SJSA1 (cell line): ENCODE measurements at places on chromosomes 7 and 10. TPM values are rescaled to one million over a fixed set of nuclear protein-coding genes. Genes with fewer than 3 reads are reported as not detected.
A peak's percentile ranks its signal among the peaks of the same experiment; 100 is the strongest.

Gene TMEM236
- total RNA-seq = 0.08 TPM in 1 of 2 replicates, not detected in the other

Gene SUN3
- 17.0 and 24.4 TPM in 2 replicates for total RNA-seq

Gene CPA2
- not detected in 2 replicates for total RNA-seq

Gene FEZF1
- total RNA-seq = not detected in 2 replicates

Gene TMEM140
- total RNA-seq = 1.1 and 2.2 TPM in 2 replicates

GRCh38 chr10:97243836-97244235 is 48.6 kb downstream of the ARHGAP19 start:
- no peaks in the 10 kb centered on the region for H3K27me3 ChIP-seq
- no peak overlapping the region for H3K27ac ChIP-seq
- no peak for DNase-seq
- H3K4me1 ChIP-seq = no peaks in the 10 kb centered on the region
- H3K4me3 ChIP-seq = no peak overlapping the region

DNA sequence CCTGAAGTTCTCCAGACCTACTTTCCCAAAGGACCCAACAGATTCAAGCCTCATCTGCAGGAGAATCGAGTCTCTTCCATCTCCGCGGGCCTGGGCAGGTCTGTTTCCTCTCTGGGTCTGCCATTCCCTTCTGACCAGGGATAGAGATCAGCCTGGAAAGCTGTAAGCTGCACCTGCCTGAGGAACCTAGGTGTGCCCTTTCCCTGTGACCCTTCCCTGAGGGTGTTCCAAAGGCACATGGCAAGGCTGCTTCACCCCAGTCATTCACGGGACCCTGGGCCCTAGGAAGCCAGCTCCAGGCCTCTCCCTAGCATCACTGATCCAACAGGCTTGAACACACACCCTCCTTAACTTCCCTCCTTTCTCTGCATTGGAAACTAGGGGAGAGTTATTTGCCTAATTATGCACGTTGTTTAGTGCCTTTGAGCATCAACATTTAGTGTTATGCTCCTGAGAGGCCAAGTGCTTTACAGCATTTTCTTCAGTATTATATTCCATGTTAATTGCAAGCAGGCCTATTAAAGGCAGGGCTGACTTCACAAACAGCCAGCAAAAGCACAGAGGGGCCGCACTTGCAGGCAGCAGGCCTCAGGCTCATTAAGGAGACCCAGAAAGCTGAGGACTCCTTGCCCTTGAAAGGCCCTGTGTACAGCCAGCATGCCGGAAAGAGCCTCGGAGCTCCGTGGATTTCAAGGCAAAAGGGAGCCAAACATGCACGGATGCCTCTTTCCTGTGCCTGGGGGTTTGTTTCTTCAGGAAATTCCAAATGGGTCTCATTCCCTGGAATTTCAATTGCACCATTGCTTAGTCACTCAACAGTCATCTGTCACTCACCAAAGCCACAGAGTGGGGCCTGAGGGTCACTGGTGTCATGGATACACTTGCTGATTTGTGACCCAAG is 91.0 kb upstream of the FAM20C start:
- no peak overlapping the region for H3K4me3 ChIP-seq
- peak; percentile 77 for DNase-seq
- H3K27ac ChIP-seq = peak overlapping the region; percentile 60
- H3K36me3 ChIP-seq = no peaks in the 10 kb centered on the region
- no peaks in the 10 kb centered on the region for H3K27me3 ChIP-seq
- peaks cover 22% of the 10 kb centered on the region for H3K4me1 ChIP-seq

DNA sequence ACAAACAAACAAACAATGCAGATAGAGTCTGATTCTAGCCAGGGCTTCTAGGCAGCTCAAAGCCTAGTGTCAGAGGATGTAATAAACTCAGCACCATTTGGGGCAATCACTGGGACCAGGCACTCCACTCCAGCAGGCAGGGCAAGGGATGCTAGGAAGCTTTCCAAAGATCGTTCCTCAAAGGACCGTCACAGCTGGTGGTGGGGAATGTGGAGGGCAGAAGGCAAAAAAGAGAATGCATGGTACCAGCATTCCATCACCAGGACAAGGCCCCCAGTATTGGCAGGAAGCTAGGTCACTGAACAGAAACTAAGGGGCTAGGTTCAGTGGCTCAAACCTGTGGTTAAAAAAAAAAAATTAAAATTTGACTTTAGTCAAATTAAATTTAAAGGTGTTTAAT is 94.2 kb downstream of the CUL2 start:
- H3K36me3 ChIP-seq = no peaks in the 10 kb centered on the region; the same call in 1 of the 2 replicates
- H3K4me1 ChIP-seq = peaks cover 4% of the 10 kb centered on the region; the same call in 1 of the 2 replicates
- no peak for DNase-seq
- no peak overlapping the region for H3K27ac ChIP-seq
- H3K27me3 ChIP-seq = no peaks in the 10 kb centered on the region

DNA sequence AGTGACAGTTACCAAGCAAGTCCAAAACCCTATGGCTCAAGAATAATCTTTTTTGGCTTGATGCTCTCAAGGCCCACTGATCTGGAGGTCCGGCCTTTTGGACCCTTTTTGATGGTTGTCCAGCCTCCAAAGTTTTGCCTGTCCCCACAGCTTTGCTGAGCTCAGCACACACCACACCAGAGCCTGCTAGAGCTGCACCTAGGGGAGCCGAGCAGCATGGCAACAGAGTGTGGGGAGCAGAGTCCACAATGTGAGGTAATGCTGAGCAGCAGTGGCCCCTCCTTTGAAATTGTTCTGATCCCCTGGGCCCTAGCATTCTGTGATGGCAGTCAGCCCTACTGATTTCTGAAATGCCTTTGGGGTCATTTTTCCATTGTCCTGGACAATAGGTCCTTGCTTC is 9.3 kb downstream of the GIMAP7 start:
- no peaks in the 10 kb centered on the region for H3K4me1 ChIP-seq
- H3K27ac ChIP-seq = no peak overlapping the region
- no peaks in the 10 kb centered on the region for H3K36me3 ChIP-seq
- H3K27me3 ChIP-seq = no peaks in the 10 kb centered on the region

- peak overlapping the region; percentile 57 for H3K27ac ChIP-seq
- peaks cover 35% of the 10 kb centered on the region for H3K4me1 ChIP-seq
- peak; percentile 87 for DNase-seq
- H3K4me3 ChIP-seq = no peak overlapping the region
- H3K27me3 ChIP-seq = no peaks in the 10 kb centered on the region
These were observed 16.2 kb downstream of the PFKFB3 start for GRCh38 chr10:6218692-6219493.

DNA sequence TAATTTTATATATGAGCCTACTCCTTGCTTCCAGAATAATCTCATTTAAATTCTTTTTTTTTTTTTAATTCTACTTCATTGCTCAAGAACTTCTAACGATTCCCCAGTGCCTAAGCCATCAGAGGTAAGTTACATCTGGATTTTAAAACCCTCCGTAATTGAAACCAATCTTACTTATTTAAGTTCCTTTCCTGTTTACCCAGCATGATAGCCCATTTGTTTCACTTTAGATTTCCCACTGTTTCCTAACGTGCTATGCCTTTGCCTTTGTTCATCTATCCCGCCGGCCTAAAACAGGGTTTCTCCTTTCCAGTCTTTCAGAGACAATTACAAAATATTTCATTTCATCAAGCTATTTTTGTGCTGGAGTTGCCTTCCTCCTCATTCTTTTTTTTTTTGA is 75.8 kb upstream of the ETV1 start:
- no peaks in the 10 kb centered on the region for H3K36me3 ChIP-seq
- no peak overlapping the region for H3K4me3 ChIP-seq
- no peaks in the 10 kb centered on the region for H3K4me1 ChIP-seq
- H3K27ac ChIP-seq = no peak overlapping the region
- H3K27me3 ChIP-seq = no peaks in the 10 kb centered on the region

DNA sequence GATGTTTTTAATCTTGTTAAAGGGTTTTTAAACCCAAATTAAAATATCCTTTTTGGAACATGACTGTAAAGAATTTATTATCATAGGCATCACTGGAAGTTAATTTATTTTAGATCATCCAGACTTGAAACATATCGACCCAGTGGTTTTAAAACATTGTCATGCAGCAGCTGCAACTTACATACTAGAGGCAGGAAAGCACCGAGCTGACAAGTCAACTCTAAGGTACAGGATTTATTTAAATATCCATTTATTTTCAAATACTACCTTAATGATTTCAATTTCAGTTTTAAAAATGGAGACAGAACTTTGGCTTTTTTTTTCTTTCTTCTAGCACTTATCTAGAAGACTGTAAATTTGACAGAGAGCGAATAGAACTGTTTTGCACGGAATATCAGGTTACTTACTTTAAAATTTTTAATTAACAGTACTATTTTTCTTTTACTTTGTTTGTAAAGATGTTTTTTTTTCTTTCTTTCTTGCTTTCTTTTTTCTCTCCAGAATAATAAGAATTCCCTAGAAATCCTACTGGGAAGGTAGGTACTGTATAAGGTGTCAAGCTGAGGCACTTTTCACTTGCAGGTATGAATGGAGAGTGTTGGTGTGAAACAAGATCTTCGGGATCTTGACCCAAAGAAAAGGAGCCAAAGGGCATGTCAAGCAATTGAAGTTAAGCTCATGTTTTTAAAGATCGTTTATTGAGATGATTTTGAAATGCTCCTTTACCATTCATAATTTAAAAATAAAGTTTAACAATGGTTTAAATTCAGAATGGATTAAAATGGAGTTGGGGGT is 1.8 kb downstream of the COMMD3 start:
- peaks cover 3% of the 10 kb centered on the region; the same call in 1 of the 2 replicates for H3K36me3 ChIP-seq
- H3K27ac ChIP-seq = no peak overlapping the region
- H3K4me1 ChIP-seq = peaks cover 17% of the 10 kb centered on the region

DNA sequence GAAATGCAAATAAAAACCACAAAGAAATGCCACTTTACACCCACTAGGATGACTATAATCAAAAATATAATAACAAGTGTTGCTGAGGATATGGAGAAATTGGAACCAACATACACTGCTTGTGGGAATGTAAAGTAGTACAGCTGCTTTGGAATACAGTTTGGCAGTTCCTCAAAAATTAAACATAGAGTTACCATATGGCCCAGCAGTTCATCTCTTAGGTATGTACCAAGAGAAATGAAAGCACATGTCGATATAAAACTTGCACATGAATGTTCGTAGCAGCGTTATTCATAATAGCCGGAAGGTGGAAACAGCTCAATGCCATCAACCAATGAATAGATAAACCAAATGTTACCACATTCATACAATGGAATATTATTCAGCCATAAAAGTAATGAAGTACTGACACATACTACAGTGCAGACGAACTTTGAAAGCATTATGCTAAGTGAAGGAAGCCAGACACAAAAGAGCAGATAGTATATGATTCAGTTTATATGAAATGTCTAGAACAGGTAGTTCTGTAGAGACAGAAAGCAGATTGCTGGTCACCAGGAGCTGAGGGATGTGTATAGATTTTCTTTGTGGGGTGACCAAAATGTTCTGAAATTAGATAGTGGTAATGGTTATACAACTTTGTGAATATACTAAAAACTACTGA is 12.4 kb downstream of the BCAP29 start:
- H3K36me3 ChIP-seq = peaks cover 36% of the 10 kb centered on the region
- H3K4me3 ChIP-seq = no peak overlapping the region
- no peaks in the 10 kb centered on the region for H3K27me3 ChIP-seq
